ENCODE measurements at places on chromosomes 16 and 17. TPM values are rescaled to one million over a fixed set of nuclear protein-coding genes. Genes with fewer than 3 reads are reported as not detected.

The MYH2 gene
- total RNA-seq = not detected

The UBTF gene
- total RNA-seq = 55.3 TPM

The C1QL1 gene
- total RNA-seq = 2.4 TPM

The CCL3 gene
- not detected for total RNA-seq

The CTRB1 gene
- total RNA-seq = not detected

The MYCBPAP gene
- 1.8 TPM for total RNA-seq

The SULT1A2 gene
- total RNA-seq = 0.13 TPM

The PSMD7 gene
- 68.7 TPM for total RNA-seq

The CIBAR2 gene
- not detected for total RNA-seq

The CNGB1 gene
- total RNA-seq = not detected

The ADAD2 gene
- total RNA-seq = not detected

The LAT gene
- total RNA-seq = 0.78 TPM

The TBC1D3K gene
- total RNA-seq = not detected

The CMIP gene
- total RNA-seq = 15.2 TPM

The NFAT5 gene
- total RNA-seq = 47.8 TPM

The EVPL gene
- total RNA-seq = 0.11 TPM

The C17orf113 gene
- total RNA-seq = 0.26 TPM

The B3GNT9 gene
- 45.9 TPM for total RNA-seq

The NUP88 gene
- 62.9 TPM for total RNA-seq

The SPATA32 gene
- total RNA-seq = 0.13 TPM

The TBX6 gene
- 0.39 TPM for total RNA-seq

The TPSG1 gene
- total RNA-seq = not detected

The HCRT gene
- total RNA-seq = not detected

The KIF2B gene
- total RNA-seq = not detected

The AGRP gene
- total RNA-seq = not detected

The HOXB13 gene
- total RNA-seq = not detected

The SHCBP1 gene
- 11.6 TPM for total RNA-seq

The TTYH2 gene
- 1.3 TPM for total RNA-seq

All from articular chondrocyte of knee joint (primary cell).